ENCODE measurements at places on chromosomes 6 and 20.

DNA sequence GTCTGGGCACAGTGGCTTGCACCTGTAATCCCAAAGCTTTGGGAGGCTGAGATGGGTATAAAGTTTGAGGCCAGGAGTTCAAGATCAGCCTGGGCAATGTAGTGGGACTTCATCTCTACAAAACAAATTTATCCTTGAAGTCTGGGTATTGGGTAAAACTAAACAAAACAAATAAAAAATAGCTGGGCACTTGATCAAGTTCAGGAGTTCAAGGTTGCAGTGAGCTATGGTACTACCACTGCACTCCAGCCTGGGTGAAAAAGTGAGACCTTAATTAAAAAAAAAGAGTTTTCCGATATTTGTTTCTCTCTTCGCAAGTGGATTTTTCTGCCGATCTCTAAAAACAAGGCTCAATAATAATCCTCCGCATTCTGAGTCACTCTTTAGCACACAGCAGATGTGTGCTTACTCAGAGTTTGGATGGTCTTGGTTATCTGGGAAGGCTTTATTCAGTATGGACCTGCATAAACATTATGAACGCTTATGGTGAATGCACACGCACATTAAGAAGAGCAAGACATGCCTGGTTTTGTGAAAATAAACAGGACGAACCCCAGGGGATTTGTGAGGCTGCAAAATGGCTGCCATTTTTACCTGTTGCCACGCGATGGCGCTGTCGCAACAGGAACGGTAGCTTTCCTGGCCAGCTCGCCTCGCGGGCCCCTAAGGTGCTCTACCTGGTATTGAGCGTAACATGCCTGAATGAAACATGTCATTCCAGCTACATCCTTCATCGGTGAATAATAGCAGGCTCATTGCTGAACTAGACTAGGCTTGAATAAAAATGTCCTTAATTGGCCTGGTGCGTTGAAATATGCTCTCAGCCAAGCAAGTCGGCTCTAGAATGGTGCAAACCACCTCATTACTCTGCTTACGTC, 6.0 kb downstream of the OPN5 start:
- DNase-seq: peak; percentile 90

DNA sequence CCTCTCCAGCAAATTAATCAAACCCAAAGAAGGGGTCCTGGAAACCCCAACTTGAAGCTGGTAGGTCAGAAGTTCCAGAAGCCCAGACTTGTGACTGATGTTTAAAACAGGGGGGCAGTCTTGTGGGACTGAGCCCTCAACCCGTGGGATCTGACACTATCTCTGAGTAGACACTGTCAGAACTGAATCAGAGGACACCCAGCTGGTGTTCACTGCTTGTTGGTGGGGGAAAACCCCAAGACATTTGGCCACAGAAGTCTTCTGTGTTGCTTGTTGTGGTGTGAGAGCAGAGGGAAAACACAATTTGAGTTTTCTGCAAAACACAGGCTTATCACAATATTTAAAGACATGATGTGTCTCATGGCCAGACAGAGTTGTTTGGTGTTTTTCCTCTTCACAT, 29.9 kb downstream of the KIF13A start:
- DNase-seq: no peak

- DNase-seq: no peak
These were observed 99.1 kb downstream of the FOXC1 start for GRCh38 chr6:1708820-1709219.

GRCh38 chr6:157059781-157060180, 263.5 kb downstream of the TMEM242 start:
- DNase-seq: peak; percentile 94

- DNase-seq: no peak
These were observed 59.6 kb upstream of the EDN1 start for GRCh38 chr6:12230523-12230922.

GRCh38 chr6:122872311-122872710, 83.3 kb downstream of the SMPDL3A start:
- no peak for DNase-seq

DNA sequence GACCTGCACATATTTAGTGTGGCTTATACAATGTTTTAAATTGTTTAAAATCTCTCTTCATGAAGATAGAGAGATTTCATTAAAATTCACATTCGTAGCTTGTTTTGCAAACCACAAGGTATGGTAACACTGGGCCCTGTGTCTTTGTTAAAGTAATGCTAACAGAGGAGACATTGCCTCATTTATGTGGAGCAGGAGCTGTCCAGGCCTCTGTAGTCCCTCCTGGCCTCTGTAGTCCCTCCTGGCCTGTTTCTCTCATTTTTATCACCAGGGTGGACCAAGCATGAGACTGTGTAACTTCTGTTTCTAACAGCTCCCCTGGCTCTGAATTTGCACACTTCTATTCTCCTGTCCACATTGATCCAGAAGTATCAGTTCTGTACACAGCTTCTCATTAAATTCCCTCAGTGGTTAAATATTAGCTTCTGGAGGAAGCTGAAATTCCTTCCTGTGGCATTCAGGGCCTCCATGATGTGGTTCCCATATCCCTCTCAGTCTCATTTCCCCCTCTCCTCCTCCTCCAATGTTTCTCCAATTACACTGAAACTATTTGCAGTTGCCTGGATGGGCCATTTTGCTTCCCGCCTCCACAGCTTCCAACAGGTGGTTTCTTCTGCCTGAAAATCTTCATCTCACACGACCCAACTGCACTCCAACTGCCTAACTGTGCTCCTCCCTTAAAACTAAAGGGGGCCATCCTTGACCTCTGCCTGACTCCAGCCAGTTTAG, 340.4 kb downstream of the SYNE1 start:
- DNase-seq: no peak

DNA sequence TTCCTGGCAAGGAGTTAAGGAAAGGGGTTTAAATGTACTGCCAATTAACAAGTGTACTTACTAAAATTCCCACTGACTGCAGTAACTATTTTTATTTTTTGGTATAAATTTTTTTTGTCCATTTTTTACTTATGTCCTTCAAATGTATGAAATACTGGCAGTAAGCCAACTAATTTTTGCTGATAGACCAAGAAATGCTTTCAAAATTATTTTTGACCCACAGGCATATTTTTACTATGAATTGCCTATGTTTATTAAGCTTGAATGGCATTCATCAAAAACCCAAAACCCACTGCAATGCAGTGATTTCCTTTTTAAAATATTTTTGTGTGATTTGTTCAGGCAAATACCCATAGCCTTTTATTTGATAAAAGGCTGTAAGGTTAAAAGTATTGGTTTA, 560.1 kb downstream of the UTRN start:
- no peak for DNase-seq

DNA sequence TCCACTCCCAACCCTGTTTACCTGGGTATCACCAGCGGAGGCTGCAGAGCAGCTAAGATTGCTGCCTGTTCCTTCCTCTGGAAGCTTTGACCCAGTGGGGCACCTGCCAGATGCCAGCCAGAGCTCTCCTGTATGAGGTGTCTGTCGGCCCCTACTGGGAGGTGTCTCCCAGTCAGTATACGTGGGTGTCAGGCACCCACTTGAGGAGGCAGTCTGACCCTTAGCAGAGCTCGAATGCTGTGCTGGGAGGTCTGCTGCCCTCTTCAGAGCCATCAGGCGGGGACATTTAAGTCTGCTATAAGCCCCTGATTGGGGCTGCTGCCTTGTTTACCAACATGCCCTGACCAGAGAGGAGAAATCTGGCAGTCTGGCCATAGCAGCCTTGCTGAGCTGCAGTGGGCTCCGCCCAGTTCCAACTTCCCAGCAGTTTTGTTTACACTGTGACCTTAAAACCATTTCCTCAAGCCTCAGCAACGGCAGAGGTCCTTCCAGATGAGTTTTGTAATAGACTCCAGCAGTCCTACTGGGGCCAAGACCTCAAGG, 2.8 kb downstream of the RAET1E start:
- no peak for DNase-seq

GRCh38 chr6:169915769-169916550, 164.5 kb downstream of the ERMARD start:
- DNase-seq: no peak

- no peak for DNase-seq
These were observed 187.7 kb downstream of the NFATC2 start for GRCh38 chr20:51354769-51355319.

DNA sequence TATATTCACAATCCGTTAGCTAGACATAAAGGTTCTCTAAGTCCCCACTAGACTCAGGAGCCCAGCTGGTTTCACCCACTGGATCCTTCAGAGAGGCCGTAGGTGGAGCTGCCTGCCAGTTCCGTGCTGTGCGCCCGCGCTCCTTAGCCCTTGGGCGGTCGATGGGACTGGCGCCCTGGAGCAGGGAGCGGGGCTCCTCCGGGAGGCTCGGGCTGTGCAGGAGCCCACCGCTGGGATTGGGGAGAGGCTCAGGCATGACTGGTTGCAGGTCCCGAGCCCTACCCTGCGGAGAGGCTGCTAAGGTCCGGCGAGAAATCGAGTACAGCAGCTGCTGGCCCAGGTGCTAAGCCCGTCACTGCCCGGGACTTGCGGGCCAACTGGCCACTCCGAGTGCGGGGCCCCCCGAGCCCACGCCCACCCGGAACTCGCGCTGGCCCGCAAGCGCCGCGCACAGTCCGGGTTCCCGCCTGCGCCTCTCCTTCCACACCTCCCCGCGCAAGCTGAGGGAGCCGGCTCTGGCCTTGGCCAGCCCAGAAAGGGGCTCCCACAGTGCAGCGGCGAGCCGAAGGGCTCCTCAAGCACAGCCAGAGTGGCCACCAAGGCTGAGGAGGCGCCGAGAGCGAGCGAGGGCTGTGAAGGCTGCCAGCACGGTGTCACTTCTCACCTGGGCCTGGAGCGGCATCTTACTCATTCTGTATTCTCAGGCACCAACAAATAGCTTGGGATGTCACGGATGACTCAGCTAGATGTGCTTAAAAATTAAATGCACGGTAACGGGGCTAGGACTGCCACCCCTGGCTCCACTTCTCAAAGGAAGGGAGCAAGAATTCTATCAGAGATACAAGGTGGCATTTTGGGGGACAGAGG, 44.1 kb downstream of the IRF4 start:
- no peak for DNase-seq

DNA sequence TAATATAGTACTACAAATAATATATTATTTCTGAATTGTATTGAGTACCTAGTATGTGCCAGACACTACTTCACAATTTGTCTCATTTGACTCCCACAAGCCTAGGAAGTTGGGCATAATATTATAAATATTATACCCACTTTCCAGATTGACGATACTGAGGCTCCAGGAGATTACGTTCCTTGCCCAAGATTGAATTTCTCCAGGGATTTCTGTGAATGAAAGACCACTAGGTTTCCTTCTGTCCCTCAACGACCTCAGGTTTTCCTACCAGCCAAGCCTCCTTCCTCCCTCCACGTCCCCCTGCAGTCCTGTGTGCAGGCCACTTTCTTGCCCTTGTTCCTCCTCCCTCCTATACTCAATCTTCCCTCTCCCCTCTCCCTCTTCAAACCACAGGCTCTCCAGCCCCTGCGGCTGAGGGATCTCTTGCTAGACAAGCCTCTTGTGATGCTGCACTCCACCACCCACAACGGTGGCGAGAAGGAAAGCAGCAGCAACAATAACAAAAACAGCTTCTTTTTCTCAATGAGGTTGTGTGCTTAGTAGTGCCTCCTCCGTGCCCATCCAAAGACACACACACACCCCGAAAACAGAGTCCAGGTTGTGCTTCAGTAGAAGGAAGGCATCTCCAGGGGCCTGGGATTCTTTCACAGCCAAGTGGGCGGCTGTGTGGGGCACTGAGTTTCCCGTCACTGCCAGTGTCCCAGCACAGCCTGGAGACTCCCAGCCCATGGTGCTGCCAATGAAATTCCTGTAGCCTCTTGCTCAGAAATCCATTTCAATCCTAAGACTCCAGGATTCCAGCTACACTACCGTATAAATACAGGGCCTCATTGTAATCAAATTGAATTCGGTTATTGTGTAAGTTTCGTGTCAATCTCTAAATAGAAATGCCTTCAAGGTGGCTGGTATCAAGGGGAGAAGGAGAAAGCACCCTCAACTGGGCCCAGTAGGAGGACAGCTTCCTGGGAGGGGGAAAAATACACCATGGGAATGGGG, 94.4 kb downstream of the NCR2 start:
- DNase-seq: no peak

DNA sequence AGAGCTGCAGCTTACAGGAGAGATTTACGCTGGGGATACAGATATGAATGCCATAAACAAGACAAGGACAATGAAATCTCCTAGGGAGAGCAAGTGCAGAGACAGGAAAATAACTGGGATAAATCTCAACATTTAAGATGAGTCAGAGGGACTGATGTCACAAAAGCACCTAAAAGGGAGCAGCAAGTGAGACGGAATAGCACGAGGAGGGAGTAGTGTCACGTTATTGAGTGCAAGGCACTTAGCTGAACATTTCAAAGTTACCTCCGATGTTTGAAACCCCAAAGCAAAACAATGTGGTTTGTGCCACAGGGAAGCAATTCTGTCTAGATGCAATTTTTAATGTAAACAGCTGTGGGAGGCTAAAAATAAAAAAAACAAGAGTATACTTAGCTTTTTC, 1131.7 kb upstream of the EYS start:
- no peak for DNase-seq

DNA sequence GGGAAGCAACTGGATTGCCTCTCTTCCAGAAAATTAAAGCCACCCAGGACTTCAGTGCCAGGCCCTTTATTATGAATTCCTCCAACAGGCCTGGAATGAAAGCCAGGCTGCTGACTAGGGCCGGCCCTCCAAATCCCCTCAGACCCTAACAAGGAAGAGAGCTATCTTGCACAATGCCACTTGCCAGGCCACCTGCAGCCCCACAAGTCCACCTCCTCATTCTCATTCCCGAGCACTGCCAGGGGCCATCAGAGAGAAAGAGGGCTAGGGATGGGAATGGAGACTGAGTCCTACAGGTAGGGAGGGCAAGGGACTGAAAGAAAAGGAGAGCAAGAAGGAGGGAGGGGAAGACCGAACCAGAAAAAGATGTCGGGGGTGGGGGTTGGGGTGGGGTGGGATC, 86.5 kb downstream of the MRPL14 start:
- no peak for DNase-seq

DNA sequence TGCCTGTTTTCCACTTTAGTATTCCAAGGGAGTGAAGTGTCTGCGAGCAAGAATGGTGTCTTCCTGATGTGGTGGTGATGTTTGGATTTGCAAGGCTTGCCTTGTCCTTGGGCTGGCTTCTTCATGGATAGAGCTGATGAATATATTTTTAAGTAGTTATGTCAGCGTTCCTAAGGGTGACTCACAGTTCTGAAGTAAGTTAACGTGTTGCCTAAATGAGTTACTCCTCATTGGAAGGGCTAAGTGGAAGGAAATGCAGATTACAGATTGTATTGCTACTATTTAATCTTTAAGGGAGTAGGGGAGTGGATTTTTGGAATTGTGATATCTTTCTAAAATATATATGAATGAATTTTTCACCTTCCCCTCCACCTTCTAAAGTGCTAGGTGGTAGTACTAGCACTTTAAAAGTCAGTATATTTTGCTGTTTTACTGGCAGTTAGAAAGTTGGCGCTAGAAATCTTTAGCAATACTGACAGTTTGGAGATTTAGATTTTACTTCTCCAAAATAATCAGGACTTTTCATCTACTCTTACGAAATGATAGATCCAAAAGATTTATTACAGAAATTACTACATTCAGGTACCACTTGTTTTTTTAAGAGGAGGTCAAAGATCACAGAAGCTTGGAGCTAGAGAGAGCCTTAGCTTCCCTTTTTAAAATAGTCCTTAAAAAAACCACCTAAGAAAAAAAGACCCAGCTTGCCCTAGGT, 197.4 kb downstream of the JARID2 start:
- no peak for DNase-seq

GRCh38 chr6:41986339-41986738, 44.7 kb upstream of the CCND3 start:
- no peak for DNase-seq
